GM04504 (cell line): ENCODE measurements at places on chromosomes 3 and 15.

GRCh38 chr3:178083906-178084866 is 452.1 kb upstream of the KCNMB2 start:
- no peak for DNase-seq

GRCh38 chr3:63943678-63944077 is 31.5 kb upstream of the SCAANT1 start:
- DNase-seq = no peak

DNA sequence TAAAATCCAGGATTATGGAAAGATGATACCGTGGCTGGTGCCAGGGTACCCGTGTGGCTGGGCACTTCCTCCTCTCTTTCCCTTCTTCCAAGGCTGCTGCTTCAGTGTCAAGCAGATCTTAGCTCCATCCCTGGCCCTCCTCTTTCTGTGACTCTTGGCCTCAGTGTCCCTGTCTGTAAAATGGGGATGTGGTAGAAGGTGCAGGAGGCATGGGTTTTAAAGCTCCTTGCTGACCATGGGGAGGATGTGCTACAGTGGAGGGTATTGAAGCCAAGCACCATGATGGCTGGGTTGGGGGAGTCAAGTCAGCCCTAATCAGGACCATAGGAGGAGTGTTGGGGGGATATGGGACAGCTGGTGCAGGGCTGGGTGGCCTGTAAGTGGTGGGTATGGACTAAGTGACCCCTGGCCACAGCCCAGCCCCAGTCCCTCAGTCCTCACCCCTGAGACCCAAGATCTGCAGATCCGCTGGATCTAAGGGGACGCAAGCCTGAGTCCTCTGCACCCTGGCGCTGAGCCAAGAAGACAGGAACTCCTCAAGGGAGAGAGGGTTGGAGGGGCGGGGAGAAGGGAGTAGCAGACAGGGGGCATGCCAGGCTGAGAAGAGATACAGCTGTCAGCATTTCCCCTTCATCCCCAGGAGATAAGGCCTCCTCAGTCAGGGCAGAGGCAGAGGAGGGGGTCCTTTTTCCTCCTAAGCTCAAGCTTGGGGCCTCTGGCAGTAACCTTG is 12.0 kb downstream of the PTH1R start:
- DNase-seq = no peak

DNA sequence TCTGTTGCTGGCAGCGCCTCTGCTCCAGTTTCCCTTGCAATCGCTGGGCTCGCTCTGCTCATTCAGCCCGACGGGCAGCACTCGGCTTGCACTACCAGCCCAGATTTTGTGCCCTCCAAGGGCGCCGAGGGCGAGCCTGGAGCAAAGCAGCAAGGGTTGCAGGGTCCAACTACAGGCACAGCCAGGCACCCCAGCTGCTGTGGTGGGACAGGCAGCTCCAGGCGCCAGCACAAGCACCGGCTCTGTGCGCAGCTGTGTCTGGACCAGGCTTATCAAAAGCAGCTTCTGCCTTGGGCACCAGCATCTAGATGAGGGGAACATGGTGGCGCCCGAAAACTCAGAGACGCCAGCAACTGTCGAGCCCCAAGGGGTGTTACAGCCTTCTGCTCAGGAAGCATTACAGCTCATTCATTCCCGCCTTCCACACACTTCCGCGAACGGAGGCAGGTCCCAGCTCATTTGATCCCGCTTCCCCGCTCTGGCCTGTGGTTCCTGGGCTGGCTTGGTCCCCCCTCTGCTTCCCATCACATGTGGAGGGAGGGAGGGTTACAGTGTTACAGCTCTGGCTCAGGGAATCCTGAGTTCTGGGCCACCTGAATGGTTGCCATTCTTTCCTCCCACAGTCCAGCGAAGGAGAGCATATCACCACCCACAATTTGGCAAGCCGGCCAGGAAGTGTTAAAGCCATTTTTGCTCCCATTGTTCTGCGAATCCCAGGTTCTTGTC is 409.9 kb upstream of the ALCAM start:
- no peak for DNase-seq

- DNase-seq = no peak
These were observed 41.0 kb downstream of the IQSEC1 start for GRCh38 chr3:13032206-13032605.

DNA sequence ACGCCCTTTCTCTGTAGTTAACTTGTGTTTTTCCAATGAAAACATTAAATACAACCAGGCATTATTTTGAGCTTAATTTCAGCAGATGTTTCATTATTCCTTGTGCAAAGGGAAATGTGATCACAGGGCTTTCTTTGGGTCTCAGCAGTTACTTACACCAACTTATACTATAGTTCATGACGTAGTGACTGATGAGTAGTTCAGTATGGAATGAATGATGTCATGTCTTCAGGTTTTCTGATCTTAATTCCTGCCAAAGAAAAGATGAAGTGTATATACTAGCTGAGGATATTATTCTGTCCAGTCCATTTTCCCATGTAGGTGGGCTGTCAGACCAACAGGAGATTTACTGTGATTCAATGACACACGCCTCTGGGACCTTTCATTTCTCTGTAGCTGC is 61.3 kb downstream of the MYRIP start:
- no peak for DNase-seq

GRCh38 chr3:151377768-151378385 is 6.7 kb downstream of the P2RY12 start:
- DNase-seq = no peak
